ENCODE measurements at places on chromosomes 3 and 15. TPM values are rescaled to one million over a fixed set of nuclear protein-coding genes. Genes with fewer than 3 reads are reported as not detected.
A peak's percentile ranks its signal among the peaks of the same experiment; 100 is the strongest.

DNA sequence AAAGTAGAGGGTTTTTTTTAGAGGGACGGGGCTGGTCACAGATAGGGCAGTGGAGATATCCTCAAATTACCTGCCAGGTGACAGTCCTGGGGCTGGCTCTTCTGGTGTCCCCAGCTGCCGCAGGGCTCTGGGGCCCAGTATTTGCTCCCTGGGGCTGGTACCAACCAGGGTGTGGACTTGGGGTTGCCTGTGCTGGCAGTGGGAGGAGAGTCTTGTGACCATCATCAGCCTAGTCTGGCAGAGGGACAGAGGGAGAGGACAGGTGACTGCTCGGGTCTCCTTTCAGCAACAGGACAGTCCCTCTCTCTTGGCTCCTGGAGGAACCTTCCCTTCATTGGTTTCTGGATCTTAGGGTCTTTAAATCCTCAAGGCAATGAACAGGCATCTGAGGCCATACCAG is 7.9 kb upstream of the RPP14 start:
- DNase-seq, result no peak

DNA sequence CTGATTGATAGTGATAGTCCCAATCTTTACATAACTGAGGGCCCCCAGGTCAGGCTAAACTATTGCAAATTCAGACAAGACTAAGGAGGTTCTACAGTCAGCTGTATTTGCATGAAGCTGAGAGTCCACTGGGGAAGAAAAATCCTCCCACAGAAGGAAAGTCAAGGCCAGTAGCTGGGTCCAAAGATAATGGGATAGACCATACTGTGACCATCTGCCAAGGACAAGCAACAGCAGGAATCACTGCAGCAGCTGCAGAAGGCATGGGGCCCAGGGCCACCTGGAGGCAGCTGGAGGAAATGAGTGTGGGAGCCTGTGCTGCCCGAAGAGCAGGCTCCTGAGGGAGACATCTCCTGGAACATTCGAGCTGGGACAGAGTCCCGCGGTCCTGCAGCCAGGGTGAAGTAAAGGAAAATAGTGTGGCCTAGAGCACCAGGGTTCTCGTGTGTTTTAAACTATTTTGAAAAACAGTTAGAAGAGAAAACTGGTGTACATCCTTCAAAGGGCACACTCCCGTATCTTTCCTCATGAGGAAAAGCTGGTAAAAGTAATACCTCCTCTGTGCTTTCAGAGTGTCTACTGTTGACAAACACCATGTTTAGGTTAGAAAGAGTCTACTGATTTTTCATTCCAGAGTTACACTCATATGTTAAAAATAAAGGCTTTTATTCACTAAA is 13.2 kb upstream of the TMEM212 start:
- DNase-seq, result peak; percentile 36

DNA sequence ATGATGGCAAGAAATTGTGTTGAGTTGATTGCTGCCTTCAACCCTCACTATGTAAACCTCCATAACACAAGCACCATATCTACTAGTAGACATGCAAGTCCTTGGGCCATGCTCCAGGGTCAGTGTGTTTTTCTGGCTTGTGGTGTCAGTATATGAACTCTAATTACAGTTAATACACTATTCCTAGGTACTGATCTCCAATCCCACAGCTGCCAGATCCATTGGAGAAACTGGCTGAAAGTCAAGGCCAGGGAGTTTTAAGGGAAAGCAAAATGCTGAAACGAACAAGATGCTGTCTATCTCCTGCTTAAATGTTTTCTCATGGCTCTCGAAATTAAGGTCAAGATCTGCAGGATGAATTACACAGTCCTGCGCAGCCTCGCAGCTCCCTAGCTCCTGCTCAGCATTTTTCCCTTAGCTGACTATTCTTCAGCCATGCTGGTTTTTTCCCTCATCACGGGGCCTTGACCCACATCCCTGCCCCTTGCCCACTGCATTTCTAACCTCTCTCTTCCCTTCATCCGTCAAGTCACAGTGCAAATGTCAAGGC is 425.0 kb upstream of the ADAMTS9 start:
- DNase-seq, result no peak

DNA sequence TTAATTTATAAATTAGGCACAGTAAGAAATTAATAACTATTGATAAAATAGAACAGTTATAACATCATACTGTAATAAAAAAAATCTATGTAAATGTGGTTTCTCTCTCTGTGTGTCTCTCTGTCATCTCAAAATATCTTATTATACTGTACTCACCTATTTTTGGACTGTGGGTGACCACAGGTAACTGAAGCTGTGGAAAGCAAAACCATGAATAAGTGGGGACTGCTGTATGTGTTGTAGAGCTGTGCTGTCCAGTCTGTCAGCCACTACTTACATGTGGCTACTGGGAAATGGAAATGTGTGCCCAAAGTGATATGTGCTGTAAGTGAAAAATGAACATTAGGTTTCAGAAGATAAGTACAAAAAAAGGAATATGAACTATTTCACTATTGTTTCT is 145.5 kb downstream of the CNTN4 start:
- no peak for DNase-seq

FRMD5 gene
- total RNA-seq, result 7.8 TPM

NRG4 gene
- 3.0 TPM for total RNA-seq

All from progenitor cell of endocrine pancreas (in vitro differentiated cells).